Caudate nucleus (tissue), 63 donors: ENCODE measurements at places on chromosomes 5 and 9.

DNA sequence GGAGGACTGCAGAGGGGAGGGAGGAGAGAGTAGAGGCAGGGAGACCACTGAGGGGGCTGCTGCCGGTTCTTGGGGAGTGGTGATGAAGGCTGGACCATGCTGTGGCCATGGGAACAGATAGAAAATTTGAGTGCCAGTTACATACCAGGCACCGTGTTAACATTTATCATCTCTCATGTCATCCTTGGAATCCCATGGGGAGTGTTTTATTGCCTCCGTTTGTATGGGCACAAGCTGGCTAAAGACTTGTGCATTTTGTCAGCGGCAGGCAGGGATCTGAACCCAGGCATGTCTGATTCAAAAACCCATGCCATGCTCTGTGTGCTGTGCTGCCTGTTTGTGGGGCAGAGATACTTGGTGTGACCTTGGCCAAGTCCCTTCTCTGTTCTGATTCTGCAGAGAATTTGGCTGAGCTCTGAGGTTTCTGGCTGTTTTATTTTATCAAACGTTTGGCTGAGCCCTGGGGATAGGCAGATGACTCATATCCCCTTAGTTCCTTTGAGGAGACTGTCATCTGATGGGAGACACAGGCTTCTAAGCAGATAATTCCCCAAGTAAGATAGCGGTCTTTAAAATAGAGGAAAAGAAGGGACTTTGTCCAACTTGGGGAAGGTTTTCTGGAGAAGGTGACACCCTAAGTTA, 22.2 kb downstream of the COL27A1 start:
- no peak for DNase-seq

GRCh38 chr5:134507452-134507851, 18.0 kb upstream of the JADE2 start:
- DNase-seq, result no peak

GRCh38 chr5:171562822-171563221, 143.4 kb downstream of the FGF18 start:
- no peak for DNase-seq

- no peak for DNase-seq
These were observed 23.8 kb downstream of the SHC3 start for GRCh38 chr9:89154651-89155336.

- no peak for DNase-seq
These were observed 286.1 kb downstream of the RAB3C start for GRCh38 chr5:58868931-58869330.

DNA sequence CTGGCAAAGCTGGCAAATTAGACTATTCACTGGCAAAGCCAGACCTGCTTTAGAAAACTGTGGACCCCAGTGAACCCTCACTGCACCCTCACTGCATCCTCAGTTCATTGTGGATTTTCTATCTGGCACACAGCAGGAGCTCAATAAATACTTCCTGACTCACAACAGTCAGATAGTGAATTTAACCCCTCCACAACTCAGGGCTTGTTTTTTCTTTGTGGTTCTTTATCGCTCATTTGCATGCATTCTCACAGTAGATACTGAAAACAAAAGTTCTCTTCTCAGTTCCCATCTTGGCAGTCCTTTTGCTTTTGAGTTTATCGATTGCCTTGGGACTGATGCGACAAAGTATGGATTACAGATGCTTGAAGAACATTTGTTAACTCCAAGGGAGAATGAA, 99.8 kb downstream of the ACTL7B start:
- DNase-seq, result no peak

DNA sequence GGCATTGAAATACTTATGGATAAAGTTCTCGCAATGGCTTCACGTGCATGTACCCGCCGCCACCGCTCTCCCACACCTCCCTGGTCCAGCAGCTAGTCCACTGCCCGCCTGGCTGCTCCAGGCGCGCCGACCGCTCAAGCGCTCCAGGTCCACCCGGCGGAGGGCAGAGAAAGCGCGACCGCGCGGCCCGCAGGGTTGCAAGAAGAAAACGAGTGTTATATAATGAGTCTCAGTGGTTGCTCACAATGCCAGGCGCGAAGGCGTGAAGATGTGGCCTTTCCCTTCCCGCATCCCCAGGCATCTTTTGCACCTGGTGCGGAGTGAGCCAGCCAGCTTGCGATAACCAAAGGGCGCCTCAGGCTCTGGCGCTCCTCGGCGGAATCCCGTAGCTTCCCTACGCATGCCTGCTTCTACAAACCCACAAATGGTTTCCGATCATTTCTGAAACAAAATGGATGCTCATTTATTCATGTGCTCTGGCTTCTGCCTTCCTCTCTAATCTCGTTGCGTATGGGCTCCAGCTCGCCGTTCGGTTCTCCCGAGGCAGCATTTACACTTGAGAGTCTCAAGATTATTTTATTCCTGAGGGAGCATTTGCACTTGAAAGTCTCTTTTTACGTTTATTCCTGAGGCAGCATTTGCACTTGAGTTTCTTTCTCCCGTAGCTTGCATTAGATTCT, 25.7 kb downstream of the CDKN2A start:
- no peak for DNase-seq

DNA sequence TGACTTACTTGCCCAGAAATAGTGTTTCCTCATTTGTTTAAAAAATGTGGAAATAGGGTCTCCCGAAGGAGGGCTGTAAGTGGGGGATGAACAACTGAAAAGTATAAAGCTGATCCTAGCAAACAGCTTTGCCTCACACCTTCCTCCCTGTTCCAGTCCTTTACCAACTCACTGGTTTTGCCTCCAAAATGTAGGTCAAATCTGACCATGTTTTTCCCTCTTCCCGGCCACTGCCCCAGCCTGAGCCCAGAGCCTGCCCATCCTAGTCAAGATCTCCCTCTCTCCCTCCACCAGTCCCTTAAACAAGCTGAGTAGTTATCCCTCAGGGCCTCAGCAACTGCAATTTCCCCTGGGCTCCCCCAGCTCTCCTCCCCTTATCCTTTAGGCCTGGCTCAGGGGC, 82.4 kb upstream of the FBXW11 start:
- no peak for DNase-seq

GRCh38 chr9:21267485-21268346, 27.9 kb upstream of the IFNA14 start:
- DNase-seq, result no peak

DNA sequence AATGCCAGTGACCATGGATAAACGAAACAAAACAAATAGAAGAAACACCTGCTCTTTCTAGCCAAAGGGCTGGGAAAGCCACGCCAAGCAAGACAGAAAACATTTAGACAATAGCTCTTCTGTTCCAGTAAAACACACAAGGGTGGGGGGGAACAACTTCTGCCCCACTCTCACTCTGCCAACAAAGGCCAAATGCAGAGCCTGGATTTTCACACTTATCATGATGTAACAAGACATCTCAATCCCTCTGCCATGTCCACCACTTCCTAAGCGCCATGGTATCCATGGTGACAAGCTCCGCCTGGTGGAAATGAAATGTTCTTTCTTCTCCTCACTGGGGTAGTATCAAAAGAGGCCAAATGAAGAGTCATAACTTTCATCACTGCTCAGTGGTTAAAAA, 60.6 kb downstream of the DRD1 start:
- no peak for DNase-seq

DNA sequence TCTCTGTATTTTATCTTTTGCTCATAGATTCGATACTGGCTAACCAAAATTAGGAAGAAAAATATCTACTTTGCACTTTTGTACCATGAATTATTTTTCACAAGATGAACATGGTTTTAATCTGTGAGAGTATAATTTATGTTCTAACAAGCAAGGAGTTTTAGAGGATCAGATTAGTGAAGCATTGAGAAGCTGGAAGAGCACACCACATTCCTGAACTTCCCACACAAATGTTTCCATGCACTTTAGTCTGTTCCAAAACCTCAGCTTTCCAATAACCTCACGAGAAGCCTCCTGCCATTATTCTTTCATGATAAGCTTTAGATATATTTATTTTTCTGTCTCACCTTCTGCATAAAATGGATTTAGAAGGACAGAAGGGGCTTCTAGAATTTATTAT, 98.7 kb upstream of the MPDZ start:
- no peak for DNase-seq

GRCh38 chr9:94591876-94592275, 1.7 kb downstream of the FBP2 start:
- no peak for DNase-seq

GRCh38 chr5:139700711-139701055, 52.5 kb downstream of the CXXC5 start:
- no peak for DNase-seq

GRCh38 chr9:133199648-133200321, 9.3 kb downstream of the OBP2B start:
- no peak for DNase-seq

- no peak for DNase-seq
These were observed 3.6 kb upstream of the SNAPC4 start for GRCh38 chr9:136403538-136403914.

DNA sequence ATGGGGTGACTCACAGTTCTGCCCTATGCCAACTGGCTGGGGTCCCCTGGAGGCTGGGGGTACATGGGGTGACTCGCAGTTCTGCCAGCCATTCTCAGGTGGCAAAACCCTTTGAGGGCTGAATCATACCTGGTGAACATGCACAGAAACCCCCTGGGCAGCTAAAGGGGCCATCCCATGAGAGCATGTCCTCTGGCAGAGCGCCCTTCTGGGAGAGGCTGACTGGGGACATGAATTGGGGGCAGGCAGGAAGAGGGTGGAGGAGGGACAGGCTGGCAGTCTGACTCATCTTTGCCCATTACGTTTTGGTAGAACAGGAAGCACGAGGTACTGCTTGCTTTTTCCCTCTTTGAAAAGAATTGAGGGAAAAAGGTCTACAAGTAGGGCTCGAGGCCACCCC, 16.7 kb downstream of the TRAF1 start:
- DNase-seq, result no peak

DNA sequence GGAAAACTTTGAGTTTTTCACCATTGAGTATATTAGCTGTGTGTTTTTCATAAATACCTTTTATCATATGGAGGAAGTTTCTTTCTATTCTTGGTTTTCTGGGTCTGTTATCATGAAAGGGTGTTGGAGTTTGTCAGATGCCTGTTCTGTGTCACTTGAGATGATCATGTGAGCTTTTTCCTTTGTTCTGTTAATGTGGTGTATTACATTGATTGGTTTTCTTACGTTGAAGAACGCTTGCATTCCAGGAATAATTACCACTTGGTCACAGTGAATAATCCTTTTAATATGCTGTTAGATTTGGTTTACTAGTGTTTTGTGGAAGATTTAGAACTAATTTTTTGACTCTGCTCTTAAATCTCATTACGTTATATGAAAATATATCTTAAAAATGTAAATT, 7.8 kb downstream of the PLEKHG4B start:
- DNase-seq, result no peak

GRCh38 chr5:126490167-126490940, 67.1 kb downstream of the GRAMD2B start:
- peak; percentile 25 for DNase-seq

GRCh38 chr9:122059214-122059954, 33.7 kb downstream of the TTLL11 start:
- no peak for DNase-seq

DNA sequence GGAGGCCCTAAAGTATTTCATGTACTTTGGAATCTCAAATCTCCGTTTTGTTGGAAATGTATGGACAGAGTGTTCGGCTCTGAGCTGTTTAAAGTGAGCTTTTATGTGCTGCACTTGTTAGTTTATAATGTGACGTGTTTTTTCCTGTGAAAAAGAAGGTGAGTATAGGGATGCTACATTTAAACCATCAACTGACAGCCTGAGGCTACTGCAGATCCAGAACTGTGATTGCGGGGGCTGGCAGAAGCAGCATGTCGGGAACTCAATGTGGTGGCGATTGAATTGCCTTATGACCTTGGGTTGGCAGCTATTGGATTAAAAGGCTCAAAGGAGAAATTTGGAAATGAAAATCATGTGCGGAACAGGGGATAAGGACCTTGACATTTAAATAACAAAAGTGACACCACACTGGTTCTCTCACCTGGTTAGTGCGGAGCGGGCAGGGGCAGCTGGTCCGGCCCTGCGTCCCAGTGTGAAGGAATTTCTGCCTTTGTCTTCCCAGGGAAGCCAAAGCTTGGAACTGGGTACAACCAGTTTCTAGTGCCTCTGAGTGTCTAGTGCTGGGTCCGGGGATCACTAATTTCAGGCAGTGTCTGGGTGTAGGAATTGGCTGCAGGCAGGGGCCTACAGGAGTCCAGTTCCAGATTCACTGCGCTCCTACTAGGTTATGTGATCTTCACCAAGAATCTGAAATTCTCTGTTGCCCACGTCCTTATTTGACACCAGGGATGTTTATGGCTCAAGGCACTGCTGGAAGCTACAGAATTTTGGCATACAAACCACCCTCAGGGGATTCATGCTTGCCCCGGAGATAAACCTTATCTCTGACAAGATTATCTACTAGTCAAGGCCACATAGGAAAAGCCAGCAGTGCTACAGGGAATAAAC, 120.7 kb upstream of the ERCC6L2 start:
- no peak for DNase-seq

- DNase-seq, result no peak
These were observed 25.8 kb upstream of the ZBTB34 start for GRCh38 chr9:126834672-126835071.

- DNase-seq, result peak; percentile 11
These were observed 131.0 kb downstream of the ADAMTS16 start for GRCh38 chr5:5270958-5271785.

GRCh38 chr9:31590091-31590490, 794.4 kb upstream of the ACO1 start:
- no peak for DNase-seq
